ENCODE measurements at places on chromosomes 2 and 18.
A peak's percentile ranks its signal among the peaks of the same experiment; 100 is the strongest.

DNA sequence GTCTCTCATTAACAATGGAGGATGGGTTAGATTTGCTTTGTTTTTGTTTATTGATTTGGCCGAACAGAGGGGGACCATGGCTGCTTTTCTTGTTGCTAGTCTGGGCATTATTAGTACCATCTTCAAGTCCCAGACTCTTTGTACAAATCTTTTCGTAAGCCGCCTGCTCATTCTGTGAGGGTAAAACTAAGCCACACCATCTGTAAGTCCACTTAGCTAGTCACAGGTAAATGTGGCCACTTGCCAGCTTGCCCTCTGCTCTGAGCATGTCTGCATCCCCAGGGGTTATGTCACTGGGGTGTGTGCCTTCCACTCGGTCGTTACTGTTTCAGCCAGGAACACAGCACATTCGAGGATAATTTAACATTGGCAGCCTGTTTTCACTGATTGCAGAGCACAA lies 85.6 kb downstream of the SMIM21 start:
- DNase-seq, result no peak

GRCh38 chr2:108034843-108035242 lies 48.5 kb downstream of the SLC5A7 start:
- no peak for DNase-seq

DNA sequence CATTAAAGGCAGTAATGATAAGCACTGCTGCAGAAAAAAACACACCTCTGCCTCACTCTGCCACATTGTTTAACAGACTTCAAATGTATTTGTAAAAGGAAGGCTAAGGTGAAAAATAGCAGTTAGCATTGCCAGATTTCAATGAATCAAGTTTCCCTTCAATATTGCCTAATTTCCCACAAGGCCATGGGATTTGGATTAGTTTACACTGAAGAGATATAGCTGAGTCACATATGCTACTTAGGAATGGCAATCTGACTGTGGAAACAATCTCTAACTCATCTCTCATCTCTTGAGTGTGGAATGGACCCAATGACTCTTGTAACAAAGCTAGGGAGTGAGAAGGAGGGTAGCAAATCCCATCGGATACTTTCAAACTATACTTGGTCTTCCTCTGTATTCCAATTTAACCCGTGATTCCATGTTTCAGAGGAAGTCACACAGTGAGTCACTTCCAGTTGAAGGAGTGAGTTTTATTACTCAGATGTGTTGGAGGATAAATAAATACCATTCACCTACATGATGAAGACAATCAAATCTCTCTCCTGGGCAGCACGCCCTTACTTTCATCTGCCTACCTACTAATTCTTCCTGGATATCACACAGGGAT lies 5.1 kb downstream of the B4GALT6 start:
- DNase-seq, result no peak

GRCh38 chr2:14255135-14255820 lies 377.2 kb upstream of the LRATD1 start:
- DNase-seq, result no peak

DNA sequence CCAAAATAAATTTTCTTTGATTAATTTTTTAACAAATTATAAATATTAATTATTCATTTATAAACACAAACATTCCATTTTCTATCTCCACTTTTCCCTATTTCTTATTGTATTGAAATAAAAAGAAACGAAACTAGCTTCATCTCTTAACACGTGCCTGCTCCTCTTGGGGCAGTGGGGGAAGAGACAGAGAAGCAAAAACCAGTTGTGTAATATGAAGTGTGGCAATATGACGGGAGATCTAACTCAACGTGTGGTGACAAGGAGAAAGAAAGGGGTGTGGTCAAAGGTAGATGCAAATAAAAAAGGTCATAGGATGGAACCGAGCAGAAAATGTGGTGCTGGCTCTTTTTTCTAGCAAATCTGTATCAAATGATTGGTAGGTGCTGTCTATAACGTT lies 106.9 kb upstream of the SLC8A1 start:
- DNase-seq, result no peak

GRCh38 chr2:155663265-155663664 lies 669.3 kb downstream of the NR4A2 start:
- DNase-seq, result no peak

GRCh38 chr2:1593371-1594122 lies 150.8 kb downstream of the PXDN start:
- DNase-seq, result peak; percentile 65

DNA sequence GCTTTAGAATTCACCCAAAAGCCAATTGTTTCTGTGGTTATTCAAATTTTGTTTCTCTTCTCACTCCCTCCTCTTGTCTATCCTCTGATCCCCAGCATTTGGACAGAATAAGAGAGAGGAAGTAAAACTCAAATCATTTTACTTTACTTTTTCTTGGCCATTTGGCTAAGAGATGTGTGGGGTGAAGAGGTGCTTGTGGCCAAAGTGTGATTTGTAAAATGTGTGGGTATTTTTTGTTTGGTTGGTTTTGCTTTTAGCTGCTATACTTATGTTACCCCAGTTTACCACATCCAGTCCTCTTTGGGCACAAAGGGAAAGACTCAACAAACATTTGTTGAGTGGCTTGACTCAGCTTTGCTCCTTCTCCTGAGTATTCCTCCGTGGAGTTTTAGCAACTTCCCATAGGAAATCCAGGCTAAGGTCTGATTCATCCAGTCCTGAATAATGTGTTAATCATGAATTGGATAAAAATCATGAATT lies 109.1 kb upstream of the CYP1B1 start:
- no peak for DNase-seq

DNA sequence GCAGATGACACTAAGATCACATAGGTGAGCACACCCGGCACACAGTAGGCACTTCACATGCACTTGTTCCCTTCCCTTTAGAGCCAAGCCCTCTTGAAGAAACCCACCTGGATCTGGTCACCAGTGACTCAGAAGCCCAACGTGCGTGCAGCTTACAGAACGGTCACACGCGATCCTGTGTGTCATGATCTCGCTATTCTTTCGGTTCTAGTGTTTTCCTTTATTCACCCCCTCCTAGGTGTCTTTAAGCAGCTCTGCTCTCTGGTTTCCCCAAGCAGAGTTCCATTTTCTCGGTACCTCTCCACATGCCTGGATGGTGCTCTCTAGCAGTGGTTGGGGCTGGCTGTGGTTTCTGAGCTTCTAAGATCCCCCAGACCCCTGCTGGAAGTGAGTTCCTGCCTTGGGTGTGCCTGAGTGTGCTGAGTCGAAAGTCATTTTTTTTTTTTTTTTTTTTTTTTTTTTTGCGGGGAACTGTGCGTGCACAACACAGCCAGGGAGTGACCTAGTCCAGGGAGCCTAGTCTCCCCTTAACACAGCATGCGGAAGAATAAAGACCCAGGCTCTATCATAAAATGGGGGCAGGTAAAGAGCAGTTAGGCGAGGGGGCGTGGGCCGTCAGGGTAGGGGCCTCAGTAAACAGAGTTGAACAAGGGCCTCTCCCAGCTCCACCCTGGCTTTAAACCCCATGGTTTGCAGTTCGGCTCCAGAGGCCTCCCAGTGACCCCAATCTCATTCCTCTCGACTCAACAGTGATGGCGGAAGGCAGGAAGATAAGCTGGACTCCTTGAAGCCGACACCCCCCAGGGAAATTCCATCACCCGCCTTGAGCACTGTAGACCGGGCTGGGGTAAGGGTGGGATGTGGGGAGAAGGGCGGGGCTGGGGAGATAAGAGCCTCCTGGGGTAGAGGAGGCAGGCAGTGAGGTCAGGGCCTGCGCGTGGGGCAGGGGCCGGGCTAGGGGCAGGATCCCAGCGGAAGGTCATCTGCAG lies 29.8 kb upstream of the DNMT3A start:
- no peak for DNase-seq

DNA sequence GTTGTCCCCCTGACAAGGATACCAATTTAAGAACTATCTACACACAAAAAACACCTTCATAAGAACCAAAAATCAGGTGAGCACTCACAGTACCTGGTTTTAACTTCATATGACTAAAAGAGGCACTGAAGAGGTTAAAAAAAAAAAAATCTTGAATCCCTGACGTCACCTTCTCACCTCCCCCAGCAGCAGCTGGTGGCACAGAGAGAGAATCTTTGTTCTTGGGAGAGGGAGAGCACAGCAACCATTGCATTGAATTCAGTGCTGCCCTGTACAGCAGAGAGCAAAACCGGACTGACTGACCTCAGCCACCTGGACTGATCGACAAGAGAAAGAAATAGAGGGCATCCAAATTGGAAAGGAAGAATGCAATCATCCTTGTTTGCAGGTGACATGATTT lies 566.0 kb downstream of the TMX3 start:
- no peak for DNase-seq

DNA sequence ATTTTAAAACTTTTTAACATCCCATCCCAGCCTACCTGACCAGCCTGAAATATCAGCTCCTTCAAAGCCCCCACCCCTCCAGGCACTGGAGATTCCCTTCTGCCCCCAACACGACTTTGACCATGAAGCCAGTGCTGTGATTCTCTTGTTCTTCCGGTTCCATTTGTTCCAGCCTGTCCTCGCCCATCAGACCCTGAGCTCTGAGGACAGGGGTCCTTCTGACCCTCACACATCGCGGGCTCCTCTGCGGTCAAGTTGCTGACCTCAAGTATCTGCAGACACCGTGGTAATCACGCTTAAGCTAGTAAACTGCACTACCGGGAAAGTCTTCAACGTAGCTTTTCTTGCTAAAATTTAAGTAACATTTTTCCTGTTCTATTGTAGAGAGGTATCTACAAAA lies 282.2 kb upstream of the SALL3 start:
- DNase-seq, result no peak

DNA sequence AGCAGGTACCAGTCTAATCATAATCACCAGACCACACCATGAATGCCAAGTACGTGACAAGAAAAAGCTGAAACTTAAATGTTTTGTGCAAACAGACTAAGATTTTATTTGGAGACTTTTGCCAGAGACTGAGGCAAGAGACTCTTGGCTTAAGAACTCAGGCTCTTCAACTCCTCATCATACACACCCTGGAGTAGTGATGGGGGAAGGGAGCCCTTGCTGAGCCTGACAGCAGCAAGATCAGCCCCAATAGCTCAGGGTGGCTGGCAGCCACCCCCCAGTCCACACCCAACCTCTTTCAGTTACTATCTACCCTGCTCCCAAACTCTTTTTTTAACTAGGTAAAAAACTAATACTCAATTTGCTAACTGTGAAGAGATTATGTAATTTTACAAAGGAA lies 114.8 kb downstream of the CCBE1 start:
- DNase-seq, result no peak

DNA sequence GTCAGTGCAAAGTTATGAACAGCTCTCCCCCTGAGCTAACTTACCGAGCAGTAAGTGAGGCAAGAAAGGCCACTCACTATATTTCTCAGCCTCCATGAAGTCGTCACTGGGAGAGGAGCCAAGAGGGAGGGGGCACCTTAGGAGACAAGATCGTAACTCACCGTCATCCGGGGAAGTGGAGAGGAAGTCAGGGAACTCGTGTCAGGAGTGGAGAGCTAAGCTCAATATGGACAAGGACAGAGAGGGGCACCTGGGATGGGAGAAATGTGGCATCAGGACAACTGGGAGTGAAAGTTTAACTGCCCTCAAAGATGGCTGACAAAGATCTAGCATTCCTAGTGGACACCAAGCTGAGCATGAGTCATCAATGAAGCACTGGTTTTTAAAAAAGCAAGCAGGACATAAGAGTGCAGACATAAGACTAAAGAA lies 37.1 kb downstream of the BCL11A start:
- no peak for DNase-seq

DNA sequence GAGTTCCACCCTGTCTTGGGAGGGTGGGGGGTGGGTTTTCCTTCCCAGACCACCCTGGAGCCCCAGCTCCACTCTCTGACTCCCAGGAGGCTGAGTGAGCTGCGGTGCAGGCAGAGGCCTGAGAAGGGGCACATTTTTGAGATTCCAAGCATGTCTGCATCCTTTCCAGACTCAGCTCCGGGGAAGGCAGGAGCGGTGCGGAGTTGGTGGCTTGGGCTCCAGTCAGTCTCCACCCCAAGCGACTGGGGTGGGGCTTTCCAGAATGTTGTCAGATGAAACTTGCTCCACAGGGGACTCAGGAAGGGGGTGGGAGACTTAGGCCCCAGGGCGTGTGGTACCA lies 44.2 kb upstream of the HS6ST1 start:
- DNase-seq, result peak; percentile 34

GRCh38 chr2:222641336-222641735 lies 14.6 kb downstream of the FARSB start:
- no peak for DNase-seq

DNA sequence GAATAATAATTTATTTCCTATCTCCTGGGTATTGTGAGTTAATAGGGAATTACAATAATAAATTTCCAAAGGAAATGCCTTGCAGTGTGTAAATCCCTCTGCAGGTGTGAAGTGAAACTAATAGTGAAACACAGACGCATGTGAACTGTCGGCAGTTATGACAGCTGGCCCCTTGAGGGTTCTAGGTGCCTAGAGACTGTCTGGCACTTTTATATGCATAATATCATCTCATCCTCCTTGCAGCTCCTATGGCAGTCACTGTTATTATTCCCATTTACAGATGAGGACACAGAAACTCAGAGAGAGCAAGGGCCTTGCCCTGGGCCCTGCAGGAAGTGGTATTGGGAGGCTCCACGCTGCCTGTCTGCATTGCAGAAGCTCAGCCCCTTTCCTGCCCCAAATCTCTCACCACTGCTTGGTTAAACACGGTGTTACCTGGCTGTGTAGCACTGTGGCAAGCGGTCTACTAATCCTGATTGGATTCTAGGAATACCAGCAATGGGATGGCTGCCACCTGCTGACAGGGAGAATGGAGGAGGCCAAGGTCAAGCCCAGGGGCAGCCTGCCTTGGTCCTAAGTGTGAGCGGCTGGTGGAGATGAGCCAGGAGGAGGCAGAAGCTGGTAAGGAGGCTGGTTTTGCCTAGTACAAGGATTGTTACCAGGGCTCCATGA lies 32.8 kb upstream of the ACKR3 start:
- DNase-seq, result no peak

DNA sequence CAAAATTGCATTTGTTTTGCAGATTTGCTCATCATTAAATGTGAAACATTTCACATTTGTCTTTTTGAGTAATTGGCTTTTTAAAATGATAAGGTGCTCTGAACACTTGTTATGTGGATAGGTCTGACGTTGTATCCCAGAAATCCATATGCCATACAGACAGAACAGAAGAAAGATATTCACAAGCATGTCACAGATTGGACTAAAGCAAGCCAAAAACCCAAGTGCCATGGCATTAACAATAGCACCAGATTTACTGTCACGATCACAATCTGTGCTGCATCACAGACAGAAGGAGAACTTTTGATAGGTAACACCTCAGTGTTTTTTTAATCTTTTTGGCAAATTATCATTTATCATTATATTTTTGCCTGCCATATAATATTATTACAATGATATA lies 272.6 kb downstream of the ARHGAP15 start:
- no peak for DNase-seq

GRCh38 chr2:204441316-204441715 lies 104.0 kb upstream of the PARD3B start:
- no peak for DNase-seq

- no peak for DNase-seq
These were observed 13.4 kb upstream of the BOK start for GRCh38 chr2:241545106-241545505.

- no peak for DNase-seq
These were observed 106.2 kb upstream of the DLX2 start for GRCh38 chr2:172208791-172209325.

All from tibial artery (tissue), 4 donors.